Suppressor macrophage treated with lipopolysaccharide for 4 hours (primary cell): ENCODE measurements at places on chromosomes 7 and 10.

GRCh38 chr7:19648791-19649190 lies 60.0 kb downstream of the POLR1F start:
- DNase-seq: no peak

- no peak for DNase-seq
These were observed 31.8 kb upstream of the TM9SF3 start for GRCh38 chr10:96618653-96619052.

GRCh38 chr10:89114846-89115625 lies 92.1 kb downstream of the CH25H start:
- DNase-seq: no peak

GRCh38 chr7:32088451-32088881 lies 18.3 kb upstream of the PDE1C start:
- DNase-seq: no peak

GRCh38 chr7:106797937-106798336 lies 67.1 kb upstream of the PIK3CG start:
- DNase-seq: no peak

- DNase-seq: peak; percentile 91
These were observed 2.2 kb downstream of the CYP17A1 start for GRCh38 chr10:102835007-102835482.

DNA sequence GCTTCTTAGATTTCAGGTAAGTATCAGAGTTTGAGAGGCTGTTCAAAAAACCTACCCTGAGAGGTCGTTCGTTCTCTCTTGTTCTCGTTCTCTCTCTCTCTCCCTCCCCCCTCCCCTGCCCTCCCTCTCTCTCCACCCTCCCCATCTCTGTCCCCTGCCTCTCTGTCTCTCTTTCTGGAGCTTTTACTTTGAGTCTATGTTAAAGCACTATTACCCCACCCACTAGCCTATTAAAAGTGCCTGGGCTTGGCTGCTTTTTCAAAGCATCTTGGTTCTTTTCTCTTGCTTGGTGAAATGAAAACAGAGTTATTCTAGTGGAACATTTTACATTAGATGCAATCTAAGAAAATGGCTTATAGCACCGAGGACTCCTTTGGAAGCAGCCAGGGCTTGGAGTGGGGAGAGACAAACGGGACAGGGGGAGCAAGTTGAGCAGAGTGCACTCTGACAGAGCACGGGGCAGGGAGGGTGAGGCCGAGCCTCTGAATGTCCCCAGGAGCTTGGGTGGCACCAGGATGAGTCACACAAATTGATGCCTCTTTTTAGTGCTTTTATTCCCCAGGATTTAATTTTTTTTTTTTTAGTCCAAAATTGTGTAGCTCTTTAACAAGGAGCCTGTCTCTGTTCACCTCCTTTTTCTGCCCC lies 134.3 kb downstream of the CFAP58 start:
- no peak for DNase-seq

DNA sequence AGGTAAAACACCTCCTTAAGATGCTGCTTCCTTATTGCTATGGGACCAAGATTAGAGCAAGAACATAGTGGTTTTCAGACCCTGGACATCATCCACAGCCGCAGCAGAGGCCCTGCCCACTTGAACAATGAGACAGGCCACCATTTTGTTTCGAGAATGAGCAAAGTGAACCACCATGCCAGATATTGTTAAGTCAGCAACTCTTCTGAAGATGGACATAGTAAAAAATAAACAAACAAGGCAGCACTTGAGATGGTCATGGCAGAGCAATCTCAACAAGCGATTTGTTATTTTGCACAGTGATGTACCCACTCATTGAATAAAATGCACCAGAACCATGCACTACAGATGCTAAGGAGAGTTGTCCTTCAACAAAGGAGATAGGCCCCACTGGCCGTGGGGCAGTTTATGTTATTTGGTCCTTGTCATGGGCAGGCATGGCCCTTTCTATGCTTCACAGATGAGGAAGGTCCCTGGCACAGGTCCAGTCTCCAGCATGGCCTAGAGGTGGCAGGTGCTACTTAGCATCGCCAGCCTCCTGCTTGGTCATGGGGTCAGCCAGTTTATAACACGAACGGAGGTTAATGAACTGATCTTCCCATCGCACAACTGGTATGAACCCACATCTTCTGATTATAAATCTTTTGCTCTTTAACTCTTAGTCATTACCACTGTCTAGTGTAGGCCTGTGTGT lies 44.1 kb downstream of the IKZF1 start:
- no peak for DNase-seq

DNA sequence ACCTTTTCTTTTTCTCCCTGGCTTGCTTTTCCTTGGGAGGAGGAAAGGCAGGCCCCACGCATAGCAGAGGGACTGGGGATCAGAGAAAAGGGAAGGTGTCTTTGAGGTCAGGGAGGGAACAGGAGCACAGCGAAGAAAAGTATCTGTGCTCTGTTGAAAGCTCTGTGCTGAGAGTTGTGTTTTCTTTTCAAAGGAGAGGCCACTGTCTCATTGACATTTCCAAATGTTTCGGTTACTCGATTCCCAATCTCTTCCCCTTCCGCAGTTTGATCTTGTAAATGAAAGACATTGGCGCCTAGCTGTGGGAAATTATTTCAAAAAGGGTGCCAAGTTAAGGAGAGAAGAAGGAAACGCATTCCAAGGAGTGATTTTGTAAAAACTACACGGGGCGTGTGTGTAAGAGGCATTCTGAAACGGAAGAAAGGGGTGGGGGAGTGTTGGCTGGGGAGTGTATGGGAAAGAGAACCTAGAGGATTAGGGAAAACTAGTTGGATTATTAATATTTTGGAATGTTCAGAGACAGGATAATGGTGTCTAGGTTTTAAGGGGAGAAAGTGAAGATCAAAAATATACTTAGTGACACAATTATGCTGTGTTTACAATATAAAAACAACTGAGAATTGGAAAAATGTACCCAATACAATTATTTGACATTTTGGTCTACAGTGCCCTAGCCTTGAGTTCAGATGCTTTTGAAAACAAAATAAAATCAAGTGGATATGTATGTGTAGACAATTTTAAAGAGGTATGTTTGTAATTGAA lies 708 bp downstream of the KLHDC10 start:
- no peak for DNase-seq

DNA sequence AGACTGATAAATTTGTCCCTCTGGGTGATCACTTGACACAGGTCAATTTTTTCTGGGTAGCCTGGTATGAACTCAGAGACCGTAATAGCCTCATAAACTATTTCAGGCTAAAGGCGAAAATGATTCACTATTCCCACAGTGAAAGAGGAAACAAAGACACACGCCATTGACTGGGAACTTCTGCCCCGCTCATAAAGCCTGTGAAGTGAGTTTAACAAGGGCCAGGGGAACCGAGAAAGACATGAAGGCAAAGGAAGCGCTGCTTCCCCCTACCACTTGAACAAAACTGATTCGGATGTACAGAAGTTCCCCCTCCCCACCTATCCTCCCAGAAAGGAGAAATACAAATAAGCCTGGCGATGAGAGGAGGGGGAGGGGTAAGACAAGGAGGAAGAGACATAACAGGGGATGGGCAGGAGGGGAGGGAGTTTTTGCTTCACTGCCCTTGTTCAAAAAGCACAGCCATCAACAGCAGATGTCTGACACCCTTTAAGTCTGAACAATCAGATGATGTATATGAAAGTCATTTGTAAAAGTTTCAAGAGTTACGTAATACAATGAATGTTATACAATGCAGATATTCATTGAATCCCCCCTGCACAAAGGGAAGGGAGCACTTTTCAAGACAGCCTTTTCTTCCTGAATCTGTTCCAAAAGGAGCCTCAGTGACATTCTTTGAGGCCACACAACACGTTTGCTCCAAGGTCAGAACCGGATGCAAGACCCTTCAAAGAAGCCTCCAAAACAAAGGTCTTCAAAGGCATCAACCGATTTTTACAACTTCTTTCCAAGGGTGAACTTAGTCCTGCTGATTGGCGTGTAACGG lies 734 bp downstream of the ABCB4 start:
- DNase-seq: peak; percentile 90

DNA sequence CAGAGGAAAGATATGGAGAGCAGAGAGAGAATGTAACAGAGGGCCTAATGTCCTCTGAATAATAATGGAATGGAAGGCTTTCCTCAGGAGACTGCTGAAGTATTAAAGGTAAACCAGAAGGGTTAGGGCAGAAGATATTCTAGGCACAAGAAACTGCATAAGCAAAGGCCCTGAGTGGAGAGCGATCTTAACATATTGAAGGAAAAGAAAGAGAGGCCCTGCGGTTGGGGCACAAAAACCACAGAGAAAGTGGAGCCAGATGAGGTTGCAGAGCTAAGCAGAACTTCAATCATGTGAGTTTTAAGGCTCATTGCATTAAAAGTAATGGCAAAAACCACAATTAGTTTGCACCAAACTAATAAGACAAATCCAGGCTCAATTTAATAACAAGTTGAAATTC lies 115.8 kb upstream of the VSTM2A start:
- no peak for DNase-seq

GRCh38 chr10:3668276-3668965 lies 116.6 kb downstream of the KLF6 start:
- DNase-seq: peak; percentile 12

- no peak for DNase-seq
These were observed 274.8 kb downstream of the FGFR2 start for GRCh38 chr10:121323443-121323842.

DNA sequence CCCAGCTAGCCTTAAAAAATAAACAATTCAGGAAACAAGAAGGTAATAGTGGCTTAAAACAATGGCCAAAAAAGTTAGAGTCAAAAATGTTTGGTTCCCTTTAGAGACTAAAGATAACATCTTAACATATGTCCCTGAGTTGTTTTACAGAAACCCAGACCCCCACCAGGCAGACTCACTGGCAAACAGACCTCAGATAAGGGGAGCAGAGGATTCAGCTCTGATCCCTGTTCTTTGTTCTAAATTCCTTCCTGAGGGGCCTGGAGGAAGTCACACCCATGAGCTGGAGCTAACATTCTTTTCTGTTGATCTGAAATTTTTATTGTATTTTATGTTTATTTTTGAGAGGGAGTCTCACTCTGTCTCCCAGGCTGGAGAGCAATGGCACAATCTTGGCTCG lies 247.2 kb downstream of the USP6NL start:
- DNase-seq: no peak

- no peak for DNase-seq
These were observed 7.0 kb downstream of the ANXA7 start for GRCh38 chr10:73406846-73407245.

DNA sequence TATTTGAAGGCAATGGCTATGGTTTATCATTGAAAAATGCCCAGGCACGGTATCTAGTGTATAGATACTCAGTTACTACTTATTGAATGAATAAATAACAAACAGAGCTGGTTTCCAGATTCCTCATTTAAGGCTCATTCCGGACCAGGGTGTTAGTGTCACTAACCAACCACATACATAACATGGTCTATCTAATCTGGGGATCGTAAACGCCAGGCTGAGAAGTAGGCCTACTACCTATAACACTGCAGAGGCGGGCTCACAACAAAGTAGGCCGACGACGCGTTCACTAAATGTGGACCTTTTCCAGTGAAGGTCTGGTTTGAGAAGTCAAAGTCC lies 423 bp downstream of the LSM5 start:
- DNase-seq: no peak

DNA sequence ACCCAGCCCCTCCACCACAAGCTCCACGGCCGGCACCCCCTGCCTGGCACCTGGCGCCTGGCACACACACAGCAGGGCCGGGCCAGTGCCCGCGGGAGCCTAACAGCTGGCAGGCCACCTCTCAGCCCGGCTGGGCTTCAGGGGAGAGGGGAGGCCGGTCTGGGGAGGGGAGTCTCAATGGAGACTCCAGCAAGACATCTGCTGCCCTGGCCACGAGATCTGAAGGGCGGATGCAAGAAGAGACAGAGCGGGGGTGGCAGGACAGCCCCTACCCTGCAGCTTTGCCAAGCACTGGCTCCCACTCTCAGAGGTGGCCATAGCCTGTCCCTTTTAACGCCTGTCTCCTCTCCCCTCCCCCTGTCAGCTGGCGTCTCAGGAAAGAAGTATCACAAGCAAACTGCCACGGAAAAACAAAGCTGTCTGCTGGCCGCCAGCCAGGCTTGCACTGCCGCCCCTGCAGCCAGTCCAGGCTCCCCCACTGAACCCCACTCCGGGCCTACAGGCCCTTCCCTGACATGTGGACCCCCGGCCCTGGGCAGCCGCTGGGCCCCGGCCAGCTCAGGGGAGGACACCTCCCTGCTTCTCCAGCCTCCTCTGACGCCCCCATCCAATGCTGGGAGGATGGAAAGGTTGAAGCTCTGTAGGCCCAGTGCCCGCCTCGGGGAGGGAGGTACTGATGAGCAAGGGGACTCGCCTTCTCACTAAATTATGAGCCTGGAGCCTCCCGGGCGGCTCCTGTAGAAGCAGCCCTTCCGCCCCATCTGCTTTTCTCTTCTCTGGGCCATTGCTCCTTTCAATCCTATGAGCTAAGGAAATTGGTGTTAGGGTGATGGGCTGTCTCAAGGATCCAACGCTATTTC lies 178.4 kb downstream of the ARHGAP12 start:
- DNase-seq: no peak

DNA sequence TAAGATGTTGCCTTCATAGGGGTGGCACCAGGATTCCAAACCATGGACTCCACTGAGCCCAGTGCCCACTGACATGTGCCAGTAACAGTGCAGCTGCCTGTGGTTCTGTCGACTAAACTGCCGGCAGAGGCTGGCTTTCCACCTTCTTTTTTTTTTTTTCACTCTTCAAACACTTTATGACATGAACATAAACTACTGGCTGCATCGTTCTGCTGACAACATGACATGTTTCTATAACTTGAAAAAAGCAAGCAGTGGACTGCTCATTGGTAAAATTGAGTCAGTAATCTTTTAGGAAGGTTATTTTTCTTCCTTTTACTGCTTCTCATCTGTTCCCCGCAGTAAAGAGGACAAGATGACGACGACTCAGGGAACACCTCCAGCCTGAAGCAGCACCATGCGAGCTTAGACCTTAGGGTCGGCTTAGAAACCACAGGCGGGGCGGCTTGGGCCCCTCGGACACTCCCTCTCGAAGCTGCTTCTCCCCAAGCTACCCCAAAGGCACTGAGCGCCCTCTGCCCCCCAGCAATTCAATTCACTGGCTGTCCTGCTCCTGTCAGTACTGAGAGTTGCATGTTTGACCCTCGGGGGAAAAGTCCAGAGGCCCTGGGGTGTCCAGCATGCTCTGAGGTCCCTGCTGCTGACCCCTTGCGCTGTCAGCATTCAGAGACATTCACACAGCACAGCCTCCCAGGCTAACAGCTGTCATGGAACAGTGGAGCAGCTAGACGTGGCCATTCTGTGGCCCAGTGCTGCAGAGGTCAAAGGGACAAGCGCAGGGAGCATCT lies 112.5 kb downstream of the EGFR start:
- no peak for DNase-seq

DNA sequence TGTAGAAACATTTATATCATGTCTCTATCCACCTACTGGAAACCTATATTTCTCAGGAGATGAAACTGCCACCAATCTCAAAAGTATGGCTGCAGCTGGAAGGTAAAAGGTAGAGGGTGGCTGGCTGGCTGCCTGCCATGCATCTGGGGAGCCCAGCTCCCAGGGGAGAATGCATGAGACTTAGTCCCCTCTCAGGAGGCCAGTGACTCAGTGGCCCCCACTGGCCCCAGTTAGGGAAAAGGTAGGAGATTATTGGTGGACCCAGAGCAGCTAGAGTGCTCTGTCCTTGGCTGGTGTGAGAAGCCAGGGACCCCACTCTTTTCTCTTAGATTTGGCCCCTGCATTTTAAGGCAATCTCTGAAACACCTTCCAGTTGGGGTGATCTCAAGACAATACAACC lies 6.8 kb upstream of the NKX2-3 start:
- no peak for DNase-seq

- DNase-seq: no peak
These were observed 40.5 kb downstream of the PAPSS2 start for GRCh38 chr10:87700031-87700796.

GRCh38 chr7:110568388-110568787 lies 522.5 kb upstream of the LRRN3 start:
- DNase-seq: no peak

GRCh38 chr10:7458556-7458955 lies 47.7 kb upstream of the SFMBT2 start:
- DNase-seq: peak; percentile 55
